ENCODE measurements at places on chromosomes 3 and 15.

DNA sequence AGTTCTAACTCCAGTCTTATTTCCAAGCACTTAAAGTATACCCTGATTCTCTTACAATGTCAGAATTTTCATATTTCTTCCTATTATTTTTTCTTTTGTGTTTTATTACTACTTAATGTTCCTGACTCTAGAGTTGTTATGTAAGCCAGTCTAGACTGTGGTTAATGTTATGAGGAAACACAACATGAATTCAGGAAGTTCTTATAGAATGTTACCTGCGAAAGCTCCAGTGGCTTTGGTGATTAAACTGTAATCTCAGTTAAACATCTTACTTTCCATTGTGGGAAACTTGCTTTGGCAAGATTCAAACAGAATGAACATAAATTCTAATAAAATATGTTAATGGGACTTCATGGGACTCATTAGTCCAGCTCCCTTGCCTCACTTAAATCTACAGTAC is 36.6 kb upstream of the CHL1 start:
- no peak for DNase-seq

DNA sequence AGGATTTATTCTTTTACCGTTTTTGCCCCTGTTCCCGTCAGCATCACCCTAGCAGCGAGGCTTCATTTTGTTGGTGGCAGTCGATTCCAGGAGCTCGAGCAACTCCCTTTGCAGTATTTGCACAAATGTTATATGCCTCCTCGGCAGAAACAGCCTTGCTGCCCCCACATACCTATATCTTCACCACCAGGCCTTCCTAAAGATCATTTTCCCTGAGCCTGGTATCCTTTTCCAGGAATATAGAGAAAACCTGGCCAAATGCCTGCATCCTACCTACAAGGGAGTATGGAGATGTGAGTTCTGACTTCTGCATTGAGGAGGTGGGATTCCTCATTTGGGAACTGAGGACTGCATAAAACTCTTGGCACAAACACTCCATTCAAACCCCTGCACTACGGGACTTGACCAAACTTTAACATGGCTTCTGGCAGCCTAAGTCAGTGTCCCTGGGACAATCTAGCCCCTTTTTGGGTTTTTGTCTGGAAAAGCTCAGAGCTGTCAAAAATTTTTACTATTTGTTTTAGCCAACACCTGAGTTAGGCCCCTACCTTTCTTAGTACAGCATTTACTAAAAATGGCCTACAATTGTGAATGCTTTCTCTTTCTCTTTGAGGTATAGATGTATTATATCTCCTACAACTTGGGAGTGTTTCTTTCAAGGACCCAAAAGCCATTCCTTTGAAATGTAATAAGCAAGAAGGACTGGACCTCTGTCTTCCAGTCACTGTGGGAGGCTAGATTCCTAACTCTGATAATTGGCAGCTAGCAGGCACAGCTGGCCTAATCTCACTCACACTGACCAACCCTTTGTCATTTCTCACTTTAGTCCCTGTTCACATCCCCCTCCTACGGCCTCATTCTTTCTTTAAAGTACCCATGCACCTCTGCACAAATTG is 12.1 kb upstream of the UBE2Q2 start:
- DNase-seq: no peak

- DNase-seq: no peak
Observed at GRCh38 chr15:90588427-90588826, 58.7 kb downstream of the CRTC3 start.

DNA sequence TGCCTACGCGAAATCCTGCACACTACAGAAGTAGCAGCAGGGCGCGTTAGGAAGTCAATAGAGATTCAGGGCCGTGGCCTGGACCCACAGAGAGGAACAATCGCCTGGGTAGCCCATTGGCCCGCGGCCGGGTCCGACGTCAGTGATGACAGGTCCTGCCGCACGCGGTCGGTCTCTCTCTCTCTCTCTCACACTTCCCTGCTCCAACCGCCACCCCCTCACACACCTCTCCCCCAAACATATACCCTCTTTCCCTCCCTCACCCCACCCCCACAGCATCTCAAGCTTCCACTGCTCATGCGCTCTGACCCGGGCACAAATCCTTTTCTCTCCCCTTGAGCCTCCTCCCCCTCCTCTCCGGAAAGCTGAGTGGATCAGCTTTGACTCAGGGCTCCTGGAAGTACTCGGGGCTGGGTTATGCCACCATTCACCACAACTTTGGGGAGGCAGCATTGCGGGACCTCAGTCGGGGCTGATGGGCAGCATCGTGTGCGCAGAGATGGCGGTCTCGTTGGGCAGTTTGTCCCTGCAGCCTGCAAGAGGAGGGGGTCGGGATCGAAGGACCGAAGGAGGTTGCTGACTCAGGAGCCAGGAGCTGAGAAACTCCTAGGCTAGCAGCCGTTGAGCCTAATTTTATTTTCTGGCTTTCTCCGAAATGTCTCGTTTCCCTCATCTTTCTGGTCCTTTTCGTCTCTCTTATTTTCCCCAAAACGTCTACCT is 9.0 kb downstream of the ZIC4 start:
- no peak for DNase-seq

GRCh38 chr3:195821403-195822130 is 9.8 kb upstream of the MUC4 start:
- DNase-seq: no peak

DNA sequence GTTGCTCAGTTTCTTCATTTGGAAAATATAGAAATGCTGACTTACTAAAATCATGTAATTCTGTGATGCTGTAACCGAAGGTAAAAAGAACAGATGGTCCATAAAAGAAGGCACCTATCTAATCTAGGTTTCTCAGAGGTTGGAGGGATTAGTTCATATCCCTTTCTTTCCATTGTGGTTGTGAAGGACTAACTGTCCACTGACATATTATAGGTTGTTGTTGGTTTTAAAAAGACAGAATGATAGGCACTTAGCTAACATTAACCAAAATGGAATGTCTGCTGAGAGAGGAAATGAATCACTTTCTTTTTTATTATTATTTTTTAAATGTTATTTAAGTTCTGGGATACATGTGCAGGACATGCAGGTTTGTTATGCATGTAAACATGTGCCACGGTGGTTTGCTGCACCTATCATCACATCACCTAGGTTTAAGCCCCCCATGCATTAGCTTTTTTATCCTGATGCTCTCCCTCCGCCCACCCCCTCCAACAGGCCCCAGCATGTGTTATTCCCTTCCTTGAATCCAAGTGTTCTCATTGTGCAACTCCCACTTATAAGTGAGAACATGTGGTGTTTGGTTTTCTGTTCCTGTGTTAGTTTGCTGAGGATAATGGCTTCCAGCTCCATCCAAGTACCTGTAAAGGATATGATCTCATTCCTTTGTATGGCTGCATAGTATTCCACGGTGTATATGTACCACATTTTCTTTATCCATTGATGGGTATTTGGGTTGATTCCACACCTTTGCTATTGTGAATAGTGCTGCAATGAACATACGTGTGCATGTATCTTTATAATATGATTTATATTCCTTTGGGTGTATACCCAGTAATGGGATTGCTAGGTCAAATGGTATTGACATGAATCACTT is 45.8 kb downstream of the ALDH1A2 start:
- DNase-seq: no peak

- DNase-seq: no peak
Observed at GRCh38 chr3:102178817-102179216, 256.0 kb upstream of the ZPLD1 start.

DNA sequence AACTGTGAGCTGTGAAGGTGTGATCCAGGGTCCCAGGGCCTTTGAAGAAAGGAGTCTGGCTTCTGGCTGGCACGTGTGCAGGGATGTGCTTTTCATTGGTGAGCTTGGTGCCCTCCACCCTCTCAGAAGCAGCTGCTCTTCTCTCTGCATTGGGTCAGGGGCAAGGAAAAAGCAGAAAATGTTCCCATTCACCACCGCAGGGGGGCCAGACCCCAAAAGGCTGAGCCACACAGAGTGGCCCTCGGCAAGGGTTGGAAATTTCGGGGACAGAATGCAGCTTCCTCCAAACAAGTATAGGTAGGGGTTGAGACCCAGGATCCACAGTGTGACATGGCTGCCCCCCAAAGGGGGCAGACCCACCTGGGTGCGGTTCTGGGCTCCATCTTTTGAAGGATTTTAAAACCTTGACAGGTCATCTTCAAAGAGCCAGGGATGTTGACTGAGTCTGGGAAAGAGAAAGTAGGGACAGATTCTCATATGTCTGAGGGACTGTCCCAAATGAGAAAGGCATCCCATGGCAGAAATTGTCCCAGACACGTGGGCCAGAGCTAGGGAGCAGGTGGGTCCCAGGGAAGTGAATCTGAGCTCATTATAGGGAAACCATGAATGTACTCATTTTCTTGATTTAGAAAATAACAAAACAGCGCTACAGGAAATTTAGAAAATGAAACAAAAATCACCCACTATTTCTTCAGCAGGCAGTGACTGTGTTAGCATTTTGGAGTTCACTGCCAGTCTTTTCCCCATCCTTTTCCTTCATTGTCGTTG is 2.7 kb downstream of the CSK start:
- DNase-seq: no peak

DNA sequence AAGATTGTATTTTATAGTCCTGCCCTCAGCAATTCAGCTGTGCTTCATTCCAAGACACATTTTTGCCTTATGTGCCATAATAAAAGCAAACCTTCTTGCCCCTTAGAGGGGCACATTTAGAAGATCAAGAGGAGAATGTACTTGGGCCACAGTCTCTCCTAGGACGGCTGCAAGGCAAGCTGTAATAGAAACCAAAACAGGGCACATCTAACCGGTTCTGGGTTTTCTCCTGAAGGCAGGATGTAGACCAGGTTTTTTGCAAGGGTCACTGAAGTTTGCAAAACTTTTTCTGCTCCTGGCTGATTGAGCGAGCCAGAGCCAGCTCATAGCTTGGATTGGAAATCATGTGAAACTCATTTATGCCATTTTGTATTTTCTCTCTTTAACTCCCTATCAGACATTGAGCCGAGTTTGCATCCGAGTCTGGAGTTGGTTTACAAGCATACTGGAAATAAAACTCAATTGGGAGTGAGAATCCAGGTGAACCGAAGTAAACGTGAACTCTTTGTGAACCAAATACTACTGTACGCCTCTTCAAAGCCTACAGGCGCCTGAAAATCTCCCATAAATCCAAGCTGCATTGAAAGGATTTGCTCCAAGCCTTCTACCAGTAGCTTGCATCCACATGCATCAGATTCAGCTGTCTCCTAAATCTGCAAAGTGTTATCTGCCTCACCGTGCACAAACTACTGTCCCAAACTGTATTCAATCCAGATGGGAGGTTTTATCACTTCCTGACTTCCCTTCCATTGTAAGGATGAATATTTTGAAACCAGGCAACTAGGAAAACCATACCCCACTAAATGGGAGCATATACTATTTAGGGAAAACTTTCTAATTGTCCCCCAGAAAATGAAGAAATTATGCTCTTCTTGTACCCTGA is 60.9 kb upstream of the TSC22D2 start:
- DNase-seq: no peak

DNA sequence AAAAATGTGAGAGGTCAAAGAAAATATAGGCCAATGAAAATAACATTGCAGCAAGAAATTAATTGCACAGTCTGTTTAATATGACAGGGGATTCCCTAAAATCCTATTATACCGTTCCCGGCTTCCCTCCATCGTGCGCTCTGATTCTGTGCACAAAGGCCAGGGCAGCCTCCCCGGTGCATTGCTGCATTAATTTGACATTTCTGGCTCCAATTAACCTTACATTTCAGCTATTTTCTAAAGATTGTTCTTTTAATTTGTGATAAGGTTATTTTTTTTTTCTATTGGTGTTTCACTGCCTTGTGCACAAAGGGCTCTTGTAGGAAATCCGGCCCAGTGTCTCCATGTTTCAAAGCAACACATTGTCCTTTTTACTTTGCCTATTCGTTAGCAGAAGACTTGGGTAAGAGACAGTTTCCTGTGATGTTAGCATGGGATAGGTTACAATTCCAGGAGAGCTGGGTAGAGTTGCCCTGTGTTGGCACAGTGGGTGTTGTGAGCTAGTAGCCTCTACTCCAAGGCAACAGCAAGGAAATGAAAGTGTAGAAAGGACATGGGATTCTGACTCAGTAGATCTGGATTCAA is 257.3 kb upstream of the IGF1R start:
- no peak for DNase-seq

DNA sequence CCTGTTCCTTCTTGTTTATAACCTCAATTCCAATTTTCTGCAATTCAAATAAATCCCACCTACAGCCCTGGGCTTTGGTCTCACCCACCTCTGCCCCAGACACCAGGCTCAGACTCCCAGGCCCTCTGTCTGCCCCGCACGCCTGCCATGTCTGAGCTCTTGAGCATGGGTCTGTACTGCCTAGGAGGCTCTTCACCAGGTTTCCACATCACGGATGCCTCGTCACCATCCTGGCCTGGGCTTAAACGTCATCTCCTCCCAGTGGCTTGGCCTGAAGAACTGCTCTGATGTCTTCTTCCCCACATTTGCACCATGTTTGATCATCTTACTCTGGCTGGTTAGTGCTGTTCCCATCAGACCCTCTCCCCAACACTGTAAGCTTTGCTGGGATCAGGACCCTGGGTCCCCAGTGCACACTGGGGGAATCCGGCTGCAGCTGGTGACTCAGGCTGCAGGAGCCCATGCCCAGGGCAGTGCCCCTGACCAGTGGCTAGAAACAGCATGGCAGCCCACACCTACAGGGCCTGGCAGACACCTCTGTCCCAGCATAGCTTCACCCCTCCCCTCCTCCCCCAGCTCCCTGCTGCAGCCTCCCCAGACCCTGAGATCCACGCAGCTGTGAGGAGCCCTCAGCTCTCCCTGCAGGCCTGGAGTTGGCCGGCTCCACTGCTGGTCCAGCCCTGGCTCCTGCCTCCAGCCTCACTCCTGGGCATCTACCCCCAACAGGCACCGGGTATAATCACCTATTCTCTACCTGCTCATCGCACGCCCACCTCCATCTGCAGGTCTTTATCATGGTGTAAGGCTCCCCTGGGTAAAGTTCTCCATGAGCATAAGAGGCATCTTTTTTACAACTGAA is 162.8 kb upstream of the NSMCE3 start:
- no peak for DNase-seq

GRCh38 chr3:195709676-195710085 is 11.1 kb upstream of the MUC20 start:
- DNase-seq: no peak

- DNase-seq: no peak
Observed at GRCh38 chr15:69118089-69118488, 42.3 kb upstream of the GLCE start.

GRCh38 chr15:62896969-62897486 is 145.5 kb upstream of the TPM1 start:
- DNase-seq: no peak

DNA sequence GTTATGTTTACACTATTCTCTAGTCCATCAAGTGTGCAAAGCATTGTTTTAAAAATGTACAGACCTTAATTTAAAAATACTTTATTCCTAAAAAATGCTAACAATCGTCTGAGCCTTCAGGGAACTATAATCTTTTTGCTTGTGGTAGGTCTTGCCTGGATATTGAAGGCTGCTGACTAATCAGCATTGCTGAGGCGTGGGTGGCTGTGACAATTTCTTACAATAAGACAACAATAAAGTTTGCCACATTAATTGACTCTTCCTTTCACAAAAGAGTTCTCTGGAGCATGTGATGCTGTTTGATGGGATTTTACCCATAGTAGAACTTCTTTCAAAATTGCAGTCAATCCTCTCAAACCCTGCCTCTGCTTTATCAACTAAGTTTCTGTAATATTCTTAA is 384.0 kb upstream of the TGFBR2 start:
- no peak for DNase-seq
